ENCODE measurements at places on chromosomes 7 and 10.

- DNase-seq = no peak
Measured at GRCh38 chr10:31136930-31137885, 105.5 kb upstream of the ZNF438 start.

GRCh38 chr7:74623135-74623534, 34.4 kb upstream of the GTF2I start:
- DNase-seq = no peak

DNA sequence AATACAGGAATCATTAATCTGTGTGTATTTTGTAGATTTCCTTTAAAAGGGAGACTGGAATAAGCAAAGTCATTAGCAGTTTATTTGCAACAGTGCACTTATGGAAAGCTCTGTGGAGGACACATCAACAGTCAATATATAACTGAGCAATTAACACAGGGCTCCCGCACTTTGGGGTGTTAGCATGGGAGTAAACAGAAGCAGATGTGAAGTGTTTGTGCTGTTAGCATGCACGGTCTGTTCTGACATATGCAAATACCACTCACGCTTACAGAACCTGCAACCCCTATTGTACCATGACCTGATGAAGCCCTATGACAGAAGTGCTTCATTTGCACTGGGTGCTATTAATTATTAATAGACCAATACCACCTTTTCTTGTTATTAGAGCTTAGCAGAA, 118.9 kb downstream of the PPP1R3A start:
- DNase-seq = no peak

DNA sequence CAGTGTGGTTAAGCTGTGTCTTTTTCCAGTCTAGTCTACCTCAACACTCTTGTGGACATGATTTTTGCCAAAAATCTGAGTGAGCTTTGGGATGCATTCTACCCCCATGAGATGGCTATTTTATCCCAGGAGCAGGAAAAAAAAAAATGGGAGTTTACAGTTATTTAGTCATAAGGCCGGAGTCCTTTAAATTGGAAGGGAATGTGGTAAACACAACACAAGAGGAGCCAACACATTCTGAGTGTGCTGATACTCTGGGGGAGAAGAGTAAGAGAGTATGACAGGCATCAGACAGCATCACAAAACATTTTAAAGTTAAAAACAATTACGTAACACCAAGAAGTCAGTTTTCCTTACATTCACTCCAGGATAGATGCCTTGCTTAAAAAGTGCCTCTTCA, 46.1 kb downstream of the C1GALT1 start:
- no peak for DNase-seq

DNA sequence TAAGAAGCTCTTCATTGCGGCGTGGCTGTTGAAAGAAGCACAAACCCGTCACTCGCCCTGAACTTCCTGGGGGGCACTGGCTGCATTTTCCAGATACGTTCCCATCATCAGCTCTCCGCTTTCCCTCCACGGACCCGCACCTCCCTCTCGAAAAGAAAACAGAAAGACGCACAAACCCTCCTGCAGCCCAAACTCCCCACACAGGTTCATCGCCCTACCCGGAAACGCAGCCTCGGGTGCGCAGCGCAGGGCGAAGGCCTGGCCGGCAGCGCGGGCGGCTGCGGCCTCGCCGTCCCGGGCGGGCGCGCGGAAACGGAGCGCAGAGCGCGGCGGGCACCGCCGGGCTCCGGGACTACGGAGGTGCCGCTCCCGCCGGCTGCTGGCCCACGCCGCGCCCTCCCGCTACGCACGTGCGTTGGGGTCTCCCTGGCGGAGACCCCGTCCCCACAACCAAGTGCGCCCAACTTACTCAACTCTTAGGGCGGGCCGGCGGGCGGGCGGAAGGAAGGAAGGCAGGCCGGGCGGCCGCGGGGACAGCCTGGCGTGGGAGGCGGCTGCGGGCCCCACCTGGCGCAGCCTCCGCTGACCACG, 822 bp downstream of the ZNF800 start:
- no peak for DNase-seq

GRCh38 chr7:135217645-135218509, 6.6 kb upstream of the WDR91 start:
- no peak for DNase-seq

DNA sequence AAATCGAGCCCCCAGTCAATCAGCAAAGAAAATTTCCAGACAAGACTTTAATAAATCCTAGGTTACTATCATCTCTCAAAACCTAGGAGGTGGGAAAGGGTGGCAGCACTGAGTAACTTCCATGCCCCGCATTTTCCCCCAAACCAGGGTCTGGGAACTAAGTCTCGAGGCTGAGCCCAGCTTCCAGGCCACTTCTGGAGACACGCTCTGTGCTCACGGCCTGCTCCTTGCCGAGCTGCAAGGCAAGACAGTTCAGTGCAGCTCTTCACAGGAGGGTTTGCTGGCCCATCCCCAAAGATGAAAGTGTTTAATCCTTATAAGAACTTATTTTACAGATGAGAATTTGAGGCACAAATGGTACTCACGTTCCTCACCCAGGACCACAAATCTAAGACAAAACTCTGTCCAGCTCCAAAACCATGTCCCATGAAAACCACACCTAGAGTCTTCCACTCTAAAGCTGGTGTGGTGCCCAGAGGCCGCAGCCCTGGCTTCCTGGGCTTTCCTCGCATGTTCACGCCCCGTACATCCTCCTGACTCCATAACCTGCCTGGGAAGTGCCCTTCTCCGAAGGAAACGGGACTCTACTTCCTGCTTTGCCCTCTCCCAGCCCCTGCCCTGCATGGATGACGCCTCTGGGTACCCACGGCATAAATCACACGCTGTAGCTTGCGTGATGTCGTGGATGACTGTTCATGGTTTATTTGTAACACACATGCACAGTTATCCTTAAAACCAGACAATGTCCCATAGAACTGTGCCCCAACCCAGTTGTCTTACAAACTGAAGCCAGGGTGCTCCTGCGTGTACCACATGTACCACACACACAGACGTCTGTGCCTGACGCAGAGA, 201.2 kb downstream of the DIP2C start:
- no peak for DNase-seq

- no peak for DNase-seq
Measured at GRCh38 chr7:20304366-20304765, 26.3 kb upstream of the ITGB8 start.

DNA sequence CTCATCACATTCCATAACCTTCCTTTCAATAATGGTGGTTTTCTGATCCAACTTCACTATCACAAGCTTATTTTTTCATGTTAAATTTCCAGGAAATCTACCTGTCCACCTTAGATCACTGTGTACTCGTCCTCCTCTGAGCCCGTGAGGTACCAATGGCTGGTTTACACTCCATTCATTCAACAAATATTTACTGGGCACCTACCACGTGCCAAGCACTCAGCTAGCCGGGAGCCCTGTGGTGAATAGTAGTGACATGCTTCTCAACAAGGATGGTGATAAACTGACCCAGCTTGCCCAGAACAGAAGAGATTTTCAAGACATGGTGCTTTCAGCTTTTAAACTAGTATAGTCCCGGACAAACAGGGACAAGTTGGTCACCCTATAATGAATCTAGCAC, 98.2 kb downstream of the FAM204A start:
- DNase-seq = no peak

GRCh38 chr10:103458720-103459119, at the start of gene CALHM1:
Gene CALHM1 (minus strand): TSS chr10:103458900. CDS start chr10:103458751, 149 bp downstream.
- DNase-seq = no peak

DNA sequence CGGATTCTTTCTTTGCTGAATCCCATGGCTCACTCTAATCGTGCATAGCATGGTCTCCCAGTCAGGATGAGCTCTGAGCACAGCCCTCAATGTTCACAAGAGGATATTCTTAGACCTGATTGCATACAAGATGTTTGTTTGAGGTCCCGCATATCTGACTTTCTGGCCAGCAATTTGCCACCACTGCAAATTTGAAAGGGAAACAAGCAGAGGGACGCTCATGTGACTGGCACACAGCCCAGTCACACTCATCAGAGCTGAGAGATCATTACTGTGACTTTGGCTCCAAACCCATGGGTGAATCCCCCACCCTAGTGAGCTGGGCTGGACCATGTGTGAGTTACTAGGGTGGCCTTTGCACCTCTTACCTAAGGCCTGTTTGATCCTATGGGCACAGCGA, 9.9 kb downstream of the TAS2R41 start:
- peak; percentile 7 for DNase-seq

DNA sequence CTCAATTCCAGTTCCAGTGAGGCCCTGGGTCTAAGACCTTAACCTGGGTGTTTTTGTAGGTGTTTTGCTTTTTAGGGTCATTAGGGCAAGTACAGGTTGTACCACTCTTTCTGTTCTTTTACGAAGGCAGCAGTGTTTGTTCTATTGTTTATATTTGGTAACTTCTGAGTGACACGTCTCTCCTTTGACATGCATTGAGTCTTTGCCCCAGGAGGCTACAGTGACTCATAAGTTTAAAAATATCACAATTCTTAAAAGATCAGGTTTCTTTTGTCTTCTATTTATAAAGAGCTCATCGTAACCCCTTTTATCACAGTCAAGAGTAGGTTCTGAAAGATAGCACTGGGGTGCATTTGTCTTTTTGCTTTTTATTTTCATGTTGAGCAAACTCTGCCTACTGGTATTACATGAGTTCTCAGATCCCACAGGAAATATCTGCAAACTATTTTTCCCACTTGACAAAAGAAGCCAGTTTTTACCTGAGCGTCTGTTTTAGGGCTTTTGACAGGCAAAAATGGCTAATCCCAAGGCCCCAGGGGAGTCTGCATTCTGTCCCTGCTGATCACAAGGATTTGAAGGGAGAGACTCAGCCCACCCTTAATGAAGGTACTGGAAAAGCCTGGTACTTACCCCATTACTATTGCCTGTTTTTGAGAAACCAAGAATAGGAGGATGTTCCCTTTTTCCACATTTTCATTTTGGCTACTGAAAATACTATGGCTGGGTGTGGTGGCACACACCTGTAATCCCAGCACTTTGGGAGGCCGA, 7.9 kb downstream of the NUDT13 start:
- DNase-seq = no peak

DNA sequence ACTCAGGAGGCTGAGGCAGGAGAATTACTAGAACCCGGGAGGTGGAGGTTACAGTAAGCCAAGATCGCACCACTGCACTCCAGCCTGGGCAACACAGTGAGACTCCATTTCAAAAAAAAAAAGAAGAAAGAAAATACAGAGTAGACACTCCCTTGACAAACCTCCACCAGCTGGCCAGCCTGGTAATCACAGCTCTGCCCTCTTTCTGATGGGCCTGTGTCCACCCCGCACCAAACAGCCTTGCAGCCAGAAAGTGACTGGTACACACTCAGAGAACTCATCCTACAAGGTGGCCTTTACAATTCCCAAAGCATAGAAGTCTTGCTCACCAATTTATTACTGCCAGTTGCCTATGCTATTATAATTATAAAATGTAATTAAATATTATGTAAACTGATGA, 66.6 kb downstream of the COBL start:
- DNase-seq = no peak

- DNase-seq = no peak
Measured at GRCh38 chr10:117240621-117241529, at the start of gene SLC18A2. Gene SLC18A2 (plus strand): TSS chr10:117241114. CDS start chr10:117241694, 580 bp downstream.

DNA sequence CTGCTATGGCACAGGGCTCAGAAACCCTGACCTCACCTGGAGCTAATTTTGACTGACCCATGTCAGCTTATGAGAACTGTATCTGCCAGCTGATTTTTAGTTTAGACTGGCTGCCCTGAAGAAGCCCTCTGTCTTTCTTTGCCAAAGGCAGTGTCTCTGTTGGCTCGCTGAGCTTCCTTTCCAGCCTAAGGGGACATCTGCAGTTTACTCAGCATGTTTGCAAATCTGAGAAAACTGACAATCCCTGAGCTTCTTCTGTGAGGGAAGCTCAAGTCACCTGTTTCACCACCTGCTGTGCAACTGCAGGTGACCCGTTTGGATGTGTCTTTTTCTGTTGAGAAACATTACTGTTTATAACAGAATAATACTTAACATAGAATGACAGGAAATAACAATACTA, 46.0 kb downstream of the PRKAR2B start:
- no peak for DNase-seq

- DNase-seq = no peak
Measured at GRCh38 chr7:148210804-148211325, 379.7 kb upstream of the C7orf33 start.

DNA sequence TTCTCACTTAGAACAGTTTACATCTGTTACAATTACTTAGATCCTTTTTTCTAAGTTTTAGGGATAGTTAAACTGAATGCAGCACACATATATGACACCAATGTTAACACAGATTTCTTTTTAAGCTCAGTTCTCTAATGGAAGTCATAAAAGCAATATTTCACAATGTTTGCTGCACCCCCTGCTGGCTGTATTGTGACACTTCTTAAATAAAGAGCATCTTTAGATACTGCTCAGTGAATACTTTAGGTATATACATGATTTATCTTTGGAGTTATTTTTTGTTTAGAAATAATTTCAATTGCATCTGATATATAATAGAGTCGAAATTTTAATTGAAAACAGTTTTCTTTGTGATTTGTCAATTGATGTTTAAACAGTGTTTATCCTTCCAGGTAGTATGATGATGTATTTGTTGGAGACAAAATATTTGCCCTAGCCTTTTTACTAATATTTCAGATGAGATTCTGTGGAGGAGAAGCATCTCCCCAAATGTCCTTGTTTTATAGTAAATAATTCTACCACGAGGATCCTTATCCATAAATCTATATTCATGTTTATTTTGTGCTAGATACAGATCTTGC, 174.4 kb downstream of the ST7 start:
- peak; percentile 40 for DNase-seq

DNA sequence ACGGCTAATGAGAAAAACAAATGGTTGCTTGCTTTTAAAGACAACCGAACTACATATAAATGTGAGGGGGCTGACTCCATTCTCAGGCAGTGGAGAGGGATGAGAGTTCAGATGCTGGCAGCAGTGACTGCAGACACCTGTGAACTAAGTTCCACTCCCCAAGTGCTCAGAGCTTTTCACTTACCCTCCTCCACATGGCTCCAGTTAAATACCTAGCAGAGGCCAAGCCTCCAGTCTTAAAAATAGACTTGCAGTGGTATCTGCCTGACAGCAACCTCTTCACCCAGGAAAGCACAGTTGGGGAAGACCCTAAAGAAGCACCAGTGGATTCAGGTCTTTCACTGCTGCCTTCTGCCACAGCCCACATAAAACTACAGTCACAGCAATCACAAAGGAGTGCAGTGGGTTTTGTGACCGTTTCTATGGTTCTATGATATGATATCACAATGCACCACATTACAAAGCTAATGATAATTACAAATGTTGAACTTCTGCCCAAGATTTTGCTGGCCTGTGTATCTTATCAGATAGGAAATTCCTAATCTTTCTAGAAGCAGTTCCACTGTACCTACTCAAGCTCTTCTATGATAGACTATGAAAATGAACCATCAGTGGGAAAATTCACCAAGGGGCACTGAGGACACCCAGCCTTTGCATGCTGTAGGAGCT, 3.3 kb upstream of the ABLIM1 start:
- no peak for DNase-seq

- no peak for DNase-seq
Measured at GRCh38 chr7:92303761-92304160, 58.0 kb downstream of the ANKIB1 start.
